ENCODE measurements at places on chromosomes 3 and 15.

DNA sequence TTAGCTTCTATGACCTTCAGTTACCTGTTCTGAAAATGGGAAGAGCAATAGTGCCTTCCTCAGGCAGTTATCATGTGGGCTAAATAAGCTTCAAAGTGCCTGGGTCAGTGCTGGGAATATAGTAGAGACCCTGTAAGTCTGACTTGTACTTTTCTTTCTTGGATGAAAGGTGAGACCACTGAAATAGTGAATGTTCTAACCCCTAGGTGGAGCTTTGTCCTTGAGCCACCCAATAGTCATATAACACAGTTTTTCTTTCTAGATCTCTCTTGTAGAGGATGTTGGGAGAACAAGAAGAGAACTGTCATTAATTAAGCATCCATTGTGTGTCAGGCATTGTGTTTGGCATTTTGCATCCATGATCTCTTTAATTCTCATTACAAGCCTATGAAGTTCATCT lies 13.0 kb upstream of the BFSP2 start:
- DNase-seq: no peak
- no peak overlapping the region for H3K27ac ChIP-seq
- H3K4me1 ChIP-seq: peaks cover 4% of the 10 kb centered on the region
- no peaks in the 10 kb centered on the region for H3K36me3 ChIP-seq
- no peak overlapping the region for H3K4me3 ChIP-seq

DNA sequence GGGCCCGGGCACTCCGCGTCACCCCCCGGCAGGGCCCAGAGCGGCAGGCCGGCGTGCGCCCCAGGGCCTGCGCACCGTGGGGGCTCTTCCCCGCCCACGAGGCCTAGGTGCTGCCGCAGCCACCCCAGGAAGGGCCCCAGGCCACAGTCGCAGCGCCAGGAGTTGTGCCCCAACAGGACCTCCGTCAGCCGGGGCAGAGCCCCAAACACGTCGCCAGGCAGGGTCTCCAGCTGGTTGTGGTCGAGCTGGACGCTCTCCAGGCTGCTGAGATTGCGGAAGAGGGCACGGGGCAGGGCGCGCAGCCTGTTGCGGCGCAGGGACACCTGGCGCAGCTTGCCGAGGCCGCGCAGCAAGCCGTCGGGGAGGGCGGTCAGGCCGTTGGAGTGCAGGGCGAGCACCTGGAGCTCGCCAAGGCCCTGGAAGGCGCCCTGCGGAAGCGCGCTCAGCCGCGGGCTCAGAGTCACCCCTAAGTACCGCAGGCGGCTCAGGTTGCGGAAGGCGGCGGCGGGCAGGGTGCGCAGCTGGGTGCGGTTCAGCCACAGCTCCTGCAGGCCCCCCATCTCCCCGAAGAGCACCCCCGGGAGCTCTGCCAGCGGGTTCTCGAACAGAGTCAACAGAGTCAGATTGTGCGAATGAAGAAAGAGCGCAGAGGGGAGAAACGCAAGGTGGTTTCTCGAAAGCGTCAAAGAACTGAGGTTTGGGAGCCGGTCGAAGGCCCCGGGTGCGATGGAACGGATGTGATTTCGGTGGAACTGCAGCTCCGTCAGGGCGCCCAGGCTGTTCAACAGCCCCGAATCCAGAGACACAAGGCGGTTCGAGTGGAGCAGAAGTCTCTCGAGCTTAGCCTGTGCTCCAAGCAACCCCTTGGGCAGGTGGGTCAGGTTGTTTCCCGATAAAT lies 2.0 kb downstream of the GP5 start:
- no peaks in the 10 kb centered on the region for H3K36me3 ChIP-seq
- no peaks in the 10 kb centered on the region for H3K4me1 ChIP-seq
- no peak for DNase-seq
- no peak overlapping the region for H3K27ac ChIP-seq
- H3K27me3 ChIP-seq: peaks cover 7% of the 10 kb centered on the region
- no peak overlapping the region for H3K4me3 ChIP-seq

DNA sequence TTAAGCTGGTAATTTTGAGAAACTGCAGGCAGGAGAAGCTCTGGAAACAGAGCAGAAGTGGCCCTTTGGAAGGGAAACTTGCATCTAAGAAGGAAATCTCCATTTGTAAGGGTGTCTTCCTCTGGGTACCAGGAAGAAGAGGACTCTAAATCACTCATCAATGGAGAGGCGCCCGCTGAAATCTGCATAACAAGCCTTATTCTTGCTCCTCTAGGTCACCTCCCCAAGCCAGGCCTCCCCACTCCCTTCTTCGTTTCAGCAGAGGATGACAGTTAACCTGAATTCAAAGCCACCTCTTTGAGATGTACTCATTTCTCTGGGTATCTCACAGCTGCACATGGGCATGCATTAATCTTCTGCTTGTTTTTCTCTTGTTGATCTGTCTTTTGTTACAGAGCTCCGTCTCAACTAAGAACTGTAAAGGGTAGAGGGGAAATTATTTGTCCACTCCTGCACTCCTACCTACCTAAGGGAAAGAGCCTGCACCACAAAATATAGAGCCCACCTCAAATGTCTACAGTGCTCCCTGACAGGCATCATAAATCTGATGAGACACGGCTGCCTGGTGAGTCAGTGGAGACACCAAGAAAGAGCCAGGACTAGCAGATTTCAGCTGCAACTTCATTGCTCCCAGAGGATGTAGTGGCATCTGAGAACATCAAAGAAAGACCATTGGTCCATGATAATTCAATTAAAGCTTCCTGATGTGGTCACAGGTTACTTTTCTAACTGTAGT lies 51.5 kb downstream of the GABRB3 start:
- DNase-seq: no peak
- H3K4me1 ChIP-seq: no peaks in the 10 kb centered on the region
- no peaks in the 10 kb centered on the region for H3K27me3 ChIP-seq
- H3K36me3 ChIP-seq: no peaks in the 10 kb centered on the region

- no peak overlapping the region for H3K4me3 ChIP-seq
- no peak for DNase-seq
- H3K27ac ChIP-seq: no peak overlapping the region
- no peaks in the 10 kb centered on the region for H3K4me1 ChIP-seq
- H3K36me3 ChIP-seq: no peaks in the 10 kb centered on the region
Measured at GRCh38 chr3:169940470-169941181, 26.0 kb upstream of the SEC62 start.

- DNase-seq: no peak
- no peaks in the 10 kb centered on the region for H3K36me3 ChIP-seq
- peaks cover 3% of the 10 kb centered on the region for H3K4me1 ChIP-seq
- no peak overlapping the region for H3K4me3 ChIP-seq
- no peaks in the 10 kb centered on the region for H3K27me3 ChIP-seq
Measured at GRCh38 chr3:153979418-153980251, 141.6 kb upstream of the ARHGEF26 start.

GRCh38 chr3:182682263-182683241 lies 110.8 kb upstream of the ATP11B start:
- H3K4me1 ChIP-seq: peaks cover 15% of the 10 kb centered on the region
- DNase-seq: peak; percentile 64
- H3K27ac ChIP-seq: peak overlapping the region; percentile 28
- H3K36me3 ChIP-seq: no peaks in the 10 kb centered on the region
- no peaks in the 10 kb centered on the region for H3K27me3 ChIP-seq

DNA sequence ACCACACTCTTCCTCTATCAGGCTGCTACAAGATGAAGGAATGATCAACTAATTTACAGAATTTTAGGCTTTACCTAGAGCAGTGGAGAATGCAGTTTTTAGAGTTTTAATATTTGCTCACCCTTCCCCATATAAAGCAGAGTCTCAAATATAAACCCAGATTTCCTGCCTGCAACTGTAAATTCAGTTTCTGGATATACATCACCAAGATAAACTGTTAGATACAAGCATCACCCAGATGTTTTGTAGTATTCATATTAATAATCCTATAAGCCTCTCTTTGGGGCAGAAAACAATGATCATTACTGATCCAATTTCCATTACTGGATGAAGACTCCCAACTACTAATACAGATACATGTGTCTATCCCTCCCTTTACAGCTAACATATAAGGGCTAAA lies 205.9 kb downstream of the TNIK start:
- no peaks in the 10 kb centered on the region for H3K36me3 ChIP-seq
- no peaks in the 10 kb centered on the region for H3K27me3 ChIP-seq
- H3K4me3 ChIP-seq: no peak overlapping the region
- H3K4me1 ChIP-seq: peaks cover 8% of the 10 kb centered on the region

DNA sequence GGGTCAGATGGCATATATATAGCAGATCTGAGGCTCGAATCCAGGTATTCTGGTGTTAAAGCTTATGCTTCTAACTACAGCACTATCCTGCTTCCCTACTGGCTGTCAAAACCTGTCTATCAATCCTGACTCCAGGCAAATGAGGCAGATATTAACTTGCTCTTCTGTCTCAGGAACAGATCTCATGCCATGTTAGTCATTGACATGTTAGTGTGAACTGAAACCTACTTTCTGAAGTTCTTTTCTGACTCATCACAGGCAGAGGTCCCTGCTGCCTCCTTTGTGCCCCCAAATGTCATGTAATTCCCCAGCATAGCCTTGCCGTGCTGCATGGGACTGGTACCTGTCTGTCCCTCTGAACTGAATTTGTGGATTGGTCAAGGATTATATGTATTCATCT lies 125.0 kb upstream of the SMAD3 start:
- peak; percentile 15 for DNase-seq
- no peaks in the 10 kb centered on the region for H3K27me3 ChIP-seq
- H3K27ac ChIP-seq: no peak overlapping the region
- H3K4me1 ChIP-seq: no peaks in the 10 kb centered on the region
- H3K36me3 ChIP-seq: no peaks in the 10 kb centered on the region

DNA sequence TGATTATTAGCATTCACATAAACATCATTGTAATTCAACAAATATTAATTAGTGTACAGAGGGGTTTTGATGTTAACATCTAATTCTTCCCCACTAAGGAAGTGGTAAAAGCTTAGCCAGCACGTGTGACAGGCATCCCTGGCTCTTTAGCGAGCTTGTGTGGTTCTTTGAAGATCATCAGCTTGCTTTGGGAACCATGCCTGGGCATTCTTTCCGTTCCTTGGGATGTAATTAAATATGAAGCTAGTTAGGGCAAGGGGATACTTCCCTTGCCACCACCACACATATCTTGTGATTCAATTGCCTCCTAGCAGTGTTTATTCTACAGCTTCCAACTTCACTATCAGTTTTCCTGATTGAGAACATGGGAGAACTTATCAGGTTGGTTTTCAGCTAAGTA lies 246.5 kb downstream of the MYRIP start:
- no peak overlapping the region for H3K27ac ChIP-seq
- no peak overlapping the region for H3K4me3 ChIP-seq
- no peaks in the 10 kb centered on the region for H3K36me3 ChIP-seq
- no peaks in the 10 kb centered on the region for H3K4me1 ChIP-seq
- H3K27me3 ChIP-seq: no peaks in the 10 kb centered on the region
- no peak for DNase-seq

- H3K4me1 ChIP-seq: peaks cover 39% of the 10 kb centered on the region
- DNase-seq: no peak
- no peaks in the 10 kb centered on the region for H3K36me3 ChIP-seq
- no peaks in the 10 kb centered on the region for H3K27me3 ChIP-seq
- peak overlapping the region; percentile 82 for H3K27ac ChIP-seq
Measured at GRCh38 chr3:101938262-101938847, 89.0 kb downstream of the NFKBIZ start.

DNA sequence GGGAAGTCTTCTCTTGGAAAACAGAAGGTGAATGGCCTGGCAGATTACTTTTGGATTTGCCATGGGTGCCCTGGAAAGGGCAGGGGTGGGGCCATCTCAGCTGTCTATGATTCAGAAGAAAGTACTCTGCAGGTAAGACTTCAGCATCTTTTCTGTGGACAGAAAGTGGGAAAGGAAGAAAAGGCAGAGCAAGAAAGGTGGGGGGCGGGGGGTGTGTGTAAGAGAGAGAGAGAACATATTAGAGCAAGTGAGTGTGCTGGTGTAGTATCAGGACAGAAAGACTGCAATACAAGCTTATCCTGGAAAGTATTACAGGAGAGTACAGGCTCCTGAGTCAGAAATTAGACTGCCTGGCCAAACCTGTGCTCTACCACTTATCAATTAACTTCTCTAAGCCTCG lies 5.5 kb downstream of the TAGLN3 start:
- no peaks in the 10 kb centered on the region for H3K27me3 ChIP-seq
- DNase-seq: no peak
- H3K4me1 ChIP-seq: peaks cover 33% of the 10 kb centered on the region

GRCh38 chr3:39176025-39176714 lies 16.2 kb downstream of the XIRP1 start:
- DNase-seq: no peak
- H3K4me3 ChIP-seq: no peak overlapping the region
- peak overlapping the region; percentile 68 for H3K27ac ChIP-seq
- H3K4me1 ChIP-seq: peaks cover 28% of the 10 kb centered on the region
- H3K27me3 ChIP-seq: no peaks in the 10 kb centered on the region

- H3K36me3 ChIP-seq: no peaks in the 10 kb centered on the region
- H3K4me1 ChIP-seq: peaks cover 46% of the 10 kb centered on the region
- no peak overlapping the region for H3K4me3 ChIP-seq
Measured at GRCh38 chr15:67048281-67049279, 16.8 kb upstream of the SMAD3 start.

- no peak for DNase-seq
- peaks cover 37% of the 10 kb centered on the region for H3K4me1 ChIP-seq
- no peaks in the 10 kb centered on the region for H3K36me3 ChIP-seq
- no peak overlapping the region for H3K4me3 ChIP-seq
- peak overlapping the region; percentile 21 for H3K27ac ChIP-seq
Measured at GRCh38 chr3:195032955-195033354, 238.0 kb downstream of the XXYLT1 start.

GRCh38 chr3:12369029-12369428 lies 80.2 kb downstream of the PPARG start:
- H3K27me3 ChIP-seq: no peaks in the 10 kb centered on the region
- H3K27ac ChIP-seq: no peak overlapping the region
- no peak for DNase-seq

DNA sequence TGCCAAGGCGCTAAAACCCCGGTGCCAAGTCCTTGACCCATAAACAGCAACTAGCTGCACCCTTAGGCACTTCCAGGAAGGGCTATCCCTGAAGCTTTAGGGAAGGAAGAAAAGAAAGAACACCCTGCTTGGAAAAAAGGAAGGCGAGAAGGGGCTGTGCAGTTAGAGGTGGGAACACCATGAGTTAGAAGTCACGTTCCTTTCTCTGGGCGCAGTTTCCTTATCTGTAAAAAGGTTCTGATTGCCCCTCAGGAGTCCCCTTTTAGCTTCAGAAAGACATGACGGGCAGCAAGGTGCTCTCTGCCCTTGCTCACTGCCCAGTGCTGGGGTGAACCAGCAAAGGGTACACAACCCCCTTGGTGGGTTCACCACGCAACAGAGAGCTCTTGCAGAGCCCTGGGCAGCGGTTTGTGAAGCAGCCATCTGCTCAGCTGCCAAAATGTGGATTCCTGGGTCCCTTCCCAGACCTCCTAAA lies 798 bp downstream of the GCHFR start:
- 0 out of 2 replicates have a peak, but pooled peaks cover 5% of the 10 kb centered on the region for H3K36me3 ChIP-seq
- H3K4me3 ChIP-seq: peak overlapping the region; percentile 31
- peak overlapping the region; percentile 92 for H3K27ac ChIP-seq
- H3K27me3 ChIP-seq: no peaks in the 10 kb centered on the region
- H3K4me1 ChIP-seq: peaks cover 48% of the 10 kb centered on the region
